ENCODE measurements at places on chromosomes 3 and 15. TPM values are rescaled to one million over a fixed set of nuclear protein-coding genes. Genes with fewer than 3 reads are reported as not detected.

The STXBP5L gene
- total RNA-seq = 0.71 TPM

The LIPC gene
- 0.33 TPM for total RNA-seq

The TTC21A gene
- 5.4 TPM for total RNA-seq

The KLHL40 gene
- 0.17 TPM for total RNA-seq

The ABCC5 gene
- 18.7 TPM for total RNA-seq

The SLC27A2 gene
- total RNA-seq = 1.8 TPM

The ZNF774 gene
- total RNA-seq = 2.3 TPM

The ITIH1 gene
- total RNA-seq = not detected

The CLDN16 gene
- total RNA-seq = not detected

The LRRIQ4 gene
- not detected for total RNA-seq

The PFN2 gene
- total RNA-seq = 46.4 TPM

The NXPE3 gene
- 19.5 TPM for total RNA-seq

The KCNH8 gene
- total RNA-seq = 0.11 TPM

The CLDN18 gene
- 0.39 TPM for total RNA-seq

The SERINC4 gene
- not detected for total RNA-seq

The BMF gene
- 4.6 TPM for total RNA-seq

The SCAANT1 gene
- not detected for total RNA-seq

The TMF1 gene
- total RNA-seq = 23.0 TPM

The PPP1R14D gene
- not detected for total RNA-seq

The MNS1 gene
- 0.66 TPM for total RNA-seq

The LRRN1 gene
- total RNA-seq = 3.3 TPM

The C3orf20 gene
- not detected for total RNA-seq

The CILP gene
- 68.9 TPM for total RNA-seq

The EEF1AKMT4 gene
- 3.4 TPM for total RNA-seq

The SLC22A14 gene
- total RNA-seq = not detected

The FEZF2 gene
- not detected for total RNA-seq

The LOXL1 gene
- 38.6 TPM for total RNA-seq

The BTD gene
- total RNA-seq = 44.2 TPM

The SRP14 gene
- total RNA-seq = 412 TPM

The CPB1 gene
- not detected for total RNA-seq

The KY gene
- total RNA-seq = 1.2 TPM

The IMPG2 gene
- 0.83 TPM for total RNA-seq

The PPP2R3A gene
- total RNA-seq = 28.5 TPM

The DAPK2 gene
- 11.2 TPM for total RNA-seq

The RARB gene
- 51.9 TPM for total RNA-seq

The MCTP2 gene
- 2.9 TPM for total RNA-seq

The ANKRD63 gene
- total RNA-seq = not detected

The CASR gene
- not detected for total RNA-seq

The BFSP2 gene
- not detected for total RNA-seq

The LRRC15 gene
- total RNA-seq = 0.66 TPM

The TRA2B gene
- total RNA-seq = 84.3 TPM

The COL8A1 gene
- 31.5 TPM for total RNA-seq

The CEMIP gene
- total RNA-seq = not detected

The ACAD11 gene
- 17.2 TPM for total RNA-seq

The LRRC49 gene
- 3.3 TPM for total RNA-seq

The TRPC1 gene
- total RNA-seq = 21.3 TPM

The DPPA2 gene
- not detected for total RNA-seq

The ERC2 gene
- 1.4 TPM for total RNA-seq

The SLC51B gene
- not detected for total RNA-seq

The EIF4A2 gene
- total RNA-seq = 516 TPM

The HYKK gene
- total RNA-seq = 8.6 TPM

The SAMD7 gene
- total RNA-seq = not detected

The IL17RE gene
- total RNA-seq = 1.3 TPM

The AMT gene
- 1.7 TPM for total RNA-seq

The NBEAL2 gene
- total RNA-seq = 22.1 TPM

The CCDC54 gene
- not detected for total RNA-seq

All from esophagus muscularis mucosa (tissue), 4 donors.